ENCODE measurements at places on chromosomes 3 and 15.
A peak's percentile ranks its signal among the peaks of the same experiment; 100 is the strongest.

- no peak for DNase-seq
These were observed 5.3 kb downstream of the P2RY12 start for GRCh38 chr3:151379083-151379734.

- no peak for DNase-seq
These were observed 43.6 kb downstream of the ABTB1 start for GRCh38 chr3:127716384-127716783.

DNA sequence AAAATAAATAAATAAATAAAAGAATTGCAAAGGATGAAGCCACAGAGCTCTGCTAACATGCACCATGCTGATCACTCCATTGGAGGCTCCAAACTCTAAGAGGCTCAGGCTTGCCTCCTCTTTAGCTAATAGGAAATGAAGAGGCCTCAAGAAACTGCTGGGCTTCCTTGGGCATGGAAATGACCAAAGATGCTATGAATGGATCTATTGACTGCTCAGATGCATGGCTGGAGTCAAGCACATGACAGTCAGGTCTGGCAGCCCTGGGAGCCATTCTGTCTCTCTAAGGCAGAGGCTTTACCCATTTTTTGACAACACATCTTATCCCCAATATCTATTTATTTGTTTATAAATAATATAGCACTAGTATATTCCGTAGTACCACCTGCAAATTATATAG, 5.3 kb upstream of the LIPC start:
- no peak for DNase-seq

GRCh38 chr15:90291679-90292356, 26.3 kb downstream of the NGRN start:
- DNase-seq = peak; percentile 72

DNA sequence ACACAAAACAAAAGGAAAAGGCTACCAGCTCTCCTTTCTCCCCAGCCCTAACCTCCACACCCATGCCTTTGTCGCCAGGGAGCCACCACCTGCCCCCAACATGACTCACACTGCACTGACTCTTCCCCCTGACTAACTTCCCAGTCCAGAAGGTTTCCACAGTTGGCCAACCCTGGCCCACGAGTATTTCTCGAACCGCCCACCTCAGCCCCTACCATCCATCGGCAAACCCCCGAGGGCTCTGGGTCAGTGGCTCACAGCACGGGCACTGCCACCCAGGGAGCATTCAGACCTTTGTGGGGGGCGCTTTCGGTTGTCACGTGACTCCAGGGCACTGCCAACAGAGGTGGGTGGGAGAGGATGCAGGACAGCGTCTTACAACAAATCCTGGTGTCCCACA, 152.3 kb downstream of the LRRC28 start:
- DNase-seq = no peak

DNA sequence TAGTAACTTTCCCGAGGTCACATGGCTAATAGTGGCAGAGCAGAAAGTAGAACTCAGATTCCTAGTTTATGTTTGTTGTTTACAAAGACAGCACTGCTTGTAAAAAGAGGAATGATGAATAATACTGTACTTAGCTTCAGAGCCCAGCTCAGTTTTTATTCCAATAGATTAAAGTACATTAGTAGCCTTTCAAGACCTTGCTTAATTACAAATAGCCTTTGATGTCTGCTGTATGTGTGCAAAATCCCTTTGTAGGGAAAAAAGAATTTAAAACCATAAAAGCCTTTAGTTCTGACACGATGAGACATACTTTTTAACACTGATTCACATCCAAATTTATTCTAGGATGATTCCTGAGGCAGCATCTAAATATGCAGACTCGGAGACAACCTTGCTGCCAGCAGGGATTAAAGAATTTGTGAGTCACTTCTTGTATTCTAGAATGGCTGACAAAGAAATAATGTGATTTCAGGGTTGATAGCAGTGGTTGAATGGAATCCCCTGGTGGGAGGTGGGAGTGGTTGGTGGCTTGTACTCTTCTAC, 324.2 kb upstream of the TGFBR2 start:
- no peak for DNase-seq

DNA sequence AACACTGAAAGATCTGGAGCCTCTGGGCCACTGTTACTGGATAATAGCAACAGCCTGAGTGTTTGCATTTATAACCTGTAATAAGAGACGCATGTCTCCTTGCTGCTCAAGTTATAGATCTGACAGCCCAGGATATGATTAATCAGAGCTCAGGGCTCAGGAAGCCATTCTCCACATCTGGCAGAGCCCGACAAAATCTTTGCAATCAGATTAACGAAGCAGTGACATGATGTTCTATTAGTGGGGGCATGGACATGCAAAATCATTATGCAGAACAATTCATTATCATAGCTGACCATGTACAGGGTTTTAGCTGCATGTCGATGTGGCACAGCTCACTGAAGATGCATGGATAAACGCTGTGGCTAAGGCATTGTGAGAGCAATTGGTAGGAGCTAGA, 730.3 kb downstream of the ZNF385D start:
- DNase-seq = no peak

GRCh38 chr3:7917443-7918151, 584.0 kb upstream of the LMCD1 start:
- DNase-seq = no peak

DNA sequence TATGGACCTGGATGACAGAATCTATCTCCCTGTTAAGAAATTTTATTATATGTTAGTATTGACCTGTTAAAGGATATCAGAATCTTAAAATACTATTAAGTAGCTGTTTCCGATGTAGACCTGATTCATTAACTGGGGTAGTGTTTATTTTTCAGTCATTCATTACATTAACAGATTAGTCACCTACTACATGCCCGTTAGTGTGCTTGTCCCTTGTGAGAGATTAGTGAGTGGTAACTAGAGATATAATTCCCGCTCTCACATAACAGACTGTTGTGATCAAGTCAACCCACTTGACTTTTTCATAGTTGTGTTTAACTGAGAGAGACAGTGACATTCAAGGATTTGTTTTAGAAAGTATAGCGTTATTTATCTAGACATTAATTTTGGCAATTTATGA, 166.8 kb downstream of the TCF12 start:
- DNase-seq = no peak

DNA sequence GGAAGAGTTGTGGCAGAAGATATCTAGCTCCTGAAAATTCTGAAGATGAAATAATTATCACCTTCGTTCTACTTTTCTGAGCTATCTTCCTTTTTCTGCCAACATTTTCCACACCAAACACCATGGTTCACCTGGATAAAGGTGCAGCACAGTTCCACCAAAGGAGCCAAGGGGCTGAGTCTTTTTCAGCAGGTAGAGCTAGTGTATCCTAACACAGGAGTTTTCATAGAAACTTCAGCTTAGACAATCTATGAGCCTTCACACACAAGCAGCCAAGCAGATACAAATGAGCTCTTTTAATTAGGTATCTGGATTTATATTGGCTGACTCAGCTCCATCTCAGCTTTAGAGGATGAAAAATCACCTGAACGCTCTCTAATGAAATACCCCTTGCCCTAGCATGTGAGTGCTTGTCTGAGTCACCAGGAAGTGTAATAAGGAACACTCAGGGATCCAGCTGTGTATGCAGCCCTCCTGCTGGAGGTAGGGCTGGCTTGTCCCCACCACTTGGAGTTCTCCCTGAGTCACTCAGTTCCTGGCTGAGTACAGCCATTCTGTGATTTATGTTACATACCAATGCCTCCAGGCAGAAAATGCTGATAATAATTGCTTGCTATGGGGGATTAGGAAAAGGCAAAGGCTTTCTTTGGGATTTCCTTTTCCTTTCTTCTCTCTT, 385.7 kb downstream of the LSAMP start:
- DNase-seq = no peak

GRCh38 chr3:59339818-59340217, 290.0 kb upstream of the CFAP20DC start:
- no peak for DNase-seq

DNA sequence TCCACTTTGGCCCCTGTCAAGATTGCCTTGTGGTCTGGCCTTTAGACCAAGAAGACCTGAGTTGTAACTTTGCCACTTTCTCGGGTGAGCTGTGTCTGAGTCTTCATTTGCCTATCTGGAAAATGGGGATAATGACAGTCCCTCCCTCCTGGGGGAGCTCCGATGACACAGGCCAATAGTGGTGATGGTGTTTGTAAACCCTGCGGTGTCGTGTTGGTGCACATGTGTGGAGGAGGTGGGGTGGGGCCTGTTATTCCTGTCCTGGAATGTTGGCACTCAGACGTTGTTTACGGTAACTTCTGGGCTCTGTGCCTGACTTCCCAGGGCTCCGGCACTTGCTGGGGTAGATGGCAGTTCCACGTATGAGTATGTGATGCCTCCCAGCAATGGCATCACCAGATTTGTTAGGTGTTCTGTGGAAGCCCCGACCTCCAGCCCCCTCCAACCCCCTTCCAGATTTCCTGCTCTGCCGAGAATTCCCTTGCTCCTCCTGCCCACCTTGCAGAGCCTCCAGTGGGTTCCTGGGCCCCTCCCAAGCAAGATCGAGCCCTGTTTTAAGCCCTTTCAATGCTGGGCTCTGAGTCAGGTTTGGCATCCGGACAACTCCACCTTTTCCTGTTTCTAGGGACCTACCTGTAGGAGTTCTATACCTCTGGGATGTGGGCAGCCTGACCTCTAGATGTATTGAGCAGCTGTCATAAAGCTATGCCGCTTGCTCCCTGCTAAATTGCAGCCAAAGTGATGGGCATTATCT, 31.4 kb downstream of the HRH1 start:
- DNase-seq = peak; percentile 43

All from left colon (tissue), 2 donors.